ENCODE measurements at places on chromosomes 4 and X.

DNA sequence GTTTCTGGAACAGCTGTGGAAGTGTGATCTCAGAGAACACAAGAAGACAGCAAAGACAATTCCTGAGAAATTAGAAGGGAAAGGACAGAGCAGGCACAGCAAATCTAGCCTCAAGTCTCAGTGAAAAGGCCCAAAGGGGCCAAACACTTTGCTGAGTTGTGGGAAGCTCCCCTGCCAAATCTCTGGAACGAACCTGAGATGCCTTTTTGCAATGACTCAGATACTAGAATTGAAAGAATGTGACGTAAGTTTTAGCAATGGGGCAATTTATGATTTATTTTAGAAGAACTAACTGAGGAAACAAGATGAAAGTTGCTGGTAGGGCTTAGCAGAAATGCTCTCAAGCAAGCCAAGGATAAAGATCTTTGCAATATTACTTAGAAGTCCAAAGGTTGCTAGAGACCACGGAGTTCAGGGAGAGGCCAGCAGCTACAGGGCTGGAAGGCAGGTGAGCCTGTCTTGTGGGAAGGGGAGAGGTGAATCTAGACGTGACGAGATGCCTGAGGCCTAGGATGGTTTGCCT lies 92.8 kb downstream of the AMELX start:
- DNase-seq = peak; percentile 24

- DNase-seq = no peak
Observed at GRCh38 chr4:153071958-153072598, 132.2 kb upstream of the TRIM2 start.

DNA sequence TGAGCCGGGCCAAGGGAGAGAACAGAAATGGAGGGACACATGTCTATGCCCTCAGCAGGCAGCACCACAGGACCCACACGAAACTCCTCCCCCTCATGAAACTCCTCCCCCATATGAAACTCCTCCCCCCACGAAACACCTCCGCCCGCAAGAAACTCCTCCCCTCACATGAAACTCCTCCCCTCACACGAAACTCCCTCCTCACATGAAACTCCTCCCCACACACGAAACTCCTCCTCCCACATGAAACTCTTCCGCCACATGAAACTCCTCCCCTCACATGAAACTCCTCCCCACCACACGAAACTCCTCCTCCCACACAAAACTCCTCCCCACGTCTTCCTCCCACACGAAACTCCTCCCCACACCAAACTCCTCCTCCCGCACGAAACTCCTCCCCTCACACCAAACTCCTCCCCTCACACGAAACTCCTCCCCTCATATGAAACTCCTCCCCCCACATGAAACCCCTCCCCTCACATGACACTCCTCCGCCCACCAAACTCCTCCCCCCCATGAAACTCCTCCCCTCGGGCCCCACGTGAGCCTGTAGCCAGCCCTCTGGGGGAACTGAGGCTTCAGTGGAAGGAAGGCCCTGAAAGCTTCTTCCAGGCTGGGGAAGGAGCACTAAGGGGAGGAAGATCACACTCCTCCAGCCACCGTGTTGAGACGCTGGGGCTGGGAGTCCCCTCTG lies 15.2 kb downstream of the ADRA2C start:
- DNase-seq = no peak

DNA sequence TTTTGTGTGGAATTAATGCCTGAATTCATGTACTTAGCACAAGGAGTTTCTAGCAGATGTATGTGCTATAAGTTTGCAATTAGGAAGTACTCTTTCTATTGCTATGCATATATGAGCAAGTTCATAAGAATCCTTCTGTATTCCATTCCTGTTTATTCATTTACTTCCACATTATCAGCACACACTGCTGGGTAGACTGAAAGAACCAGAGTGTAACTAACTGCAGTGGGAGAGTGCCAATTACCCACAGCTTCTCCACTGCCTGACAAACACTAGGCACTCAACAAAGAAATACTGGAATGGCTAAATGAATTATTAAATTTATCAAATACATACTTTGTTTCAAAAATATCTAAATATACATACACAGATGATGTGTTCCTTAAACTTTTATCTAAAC lies 219.6 kb downstream of the CAMK2D start:
- DNase-seq = no peak

- no peak for DNase-seq
Observed at GRCh38 chr4:90190525-90190924, 63.3 kb downstream of the CCSER1 start.

DNA sequence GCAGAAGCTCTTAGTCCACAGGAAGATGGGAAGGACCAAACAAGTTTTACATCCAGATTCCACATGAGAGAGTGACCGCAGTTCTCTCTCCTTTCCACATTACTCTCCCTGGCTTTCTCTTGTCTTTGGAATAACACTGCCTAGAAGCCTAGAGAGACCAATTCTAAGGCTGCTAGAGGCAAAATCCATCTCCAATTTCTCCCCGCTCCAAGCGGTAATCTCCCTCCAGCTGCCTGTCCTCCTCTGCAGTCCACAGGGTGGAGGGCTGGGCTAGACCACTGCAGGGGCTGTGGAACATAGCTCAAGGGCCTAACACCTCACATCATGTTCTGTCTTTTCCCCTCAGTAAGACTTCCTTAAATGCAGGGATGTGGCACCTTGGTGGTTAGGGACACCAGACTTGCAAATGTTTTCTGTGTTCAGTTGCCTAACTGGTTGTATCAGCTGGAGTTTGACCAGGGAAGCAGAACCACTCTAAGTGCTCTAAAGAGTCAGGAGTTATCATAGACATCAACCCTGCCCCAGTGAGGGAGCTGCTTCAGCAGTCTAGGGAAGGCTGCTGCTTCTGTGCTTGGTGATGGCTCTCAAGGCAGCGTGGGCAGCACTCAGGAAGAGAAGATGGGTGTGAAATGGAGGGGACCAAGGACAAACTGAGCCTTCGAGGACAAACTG lies 423.1 kb downstream of the BCOR start:
- no peak for DNase-seq

DNA sequence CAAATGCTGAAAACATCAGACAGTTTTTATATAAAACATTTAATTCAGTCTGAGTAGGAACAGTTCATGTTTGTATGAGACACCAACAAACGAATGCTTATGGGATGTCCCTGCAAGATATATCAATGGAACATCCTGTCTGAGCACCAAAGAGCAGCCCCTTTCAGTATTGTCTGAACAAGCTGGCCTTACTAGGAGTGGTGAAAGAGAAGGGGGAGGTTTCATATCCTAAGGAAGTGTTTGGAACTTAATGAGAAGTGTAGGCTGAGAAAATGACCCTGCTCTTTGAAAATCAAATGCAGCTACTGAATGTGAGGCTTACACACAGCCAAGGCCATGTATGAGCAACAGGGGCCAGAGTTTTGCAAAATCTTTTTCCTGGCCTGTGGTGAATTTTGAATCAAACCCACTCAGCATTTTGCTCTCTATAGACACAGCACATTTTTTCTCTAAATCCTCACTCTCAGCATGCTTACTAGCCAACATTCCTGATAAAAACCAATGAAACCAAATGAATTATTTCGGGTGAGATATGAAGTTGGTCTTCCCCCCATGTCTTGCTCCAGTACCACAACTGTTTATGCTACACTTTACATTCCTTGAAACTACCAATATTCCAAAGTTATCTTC lies 119.4 kb downstream of the LUZP4 start:
- DNase-seq = peak; percentile 20

DNA sequence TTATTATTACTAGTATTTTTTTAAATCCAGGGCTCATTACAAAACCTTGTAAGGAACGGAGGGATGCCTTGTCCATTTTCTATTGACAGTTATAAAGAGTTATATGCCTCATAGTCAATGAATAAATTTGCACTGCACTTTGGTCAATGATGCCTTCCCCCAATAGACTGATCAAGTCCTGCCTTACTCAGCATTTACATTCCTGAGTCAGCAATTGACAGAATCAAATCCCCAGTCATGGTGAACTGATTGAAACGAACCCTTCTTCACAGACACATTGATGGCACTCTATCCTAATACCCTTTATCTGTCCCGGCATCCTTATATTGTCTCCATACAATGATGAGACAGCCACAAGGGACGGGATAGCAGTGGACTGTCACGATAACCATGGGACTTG lies 213.2 kb downstream of the NLGN4X start:
- no peak for DNase-seq

Measured in brain microvascular endothelial cell (primary cell).